Putamen (tissue), 1 donor: ENCODE measurements at places on chromosomes 5 and 9.

GRCh38 chr9:4894076-4894475 lies 91.0 kb upstream of the JAK2 start:
- no peak for DNase-seq

GRCh38 chr9:71765693-71766092 lies 2.6 kb downstream of the CEMIP2 start:
- DNase-seq, result no peak

DNA sequence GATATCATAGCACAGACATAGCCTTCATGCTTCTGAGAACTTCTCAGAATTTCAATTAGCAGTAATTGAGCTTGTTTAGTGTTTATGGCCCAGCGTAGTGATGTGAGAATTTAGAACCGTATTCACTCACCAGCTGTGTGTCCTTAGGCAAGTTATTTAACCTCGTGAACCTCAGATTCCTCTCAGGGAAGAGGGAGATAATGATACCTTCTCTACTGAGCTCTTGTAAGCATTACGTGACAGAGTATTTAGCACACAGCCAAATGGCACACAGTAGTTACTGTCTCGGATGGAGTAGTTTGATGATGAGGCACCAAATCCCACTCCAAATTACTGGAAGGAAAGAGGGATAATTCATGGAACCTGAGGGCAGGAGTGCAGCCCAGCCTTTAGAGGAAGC lies 429.3 kb downstream of the CCDC171 start:
- DNase-seq, result no peak

DNA sequence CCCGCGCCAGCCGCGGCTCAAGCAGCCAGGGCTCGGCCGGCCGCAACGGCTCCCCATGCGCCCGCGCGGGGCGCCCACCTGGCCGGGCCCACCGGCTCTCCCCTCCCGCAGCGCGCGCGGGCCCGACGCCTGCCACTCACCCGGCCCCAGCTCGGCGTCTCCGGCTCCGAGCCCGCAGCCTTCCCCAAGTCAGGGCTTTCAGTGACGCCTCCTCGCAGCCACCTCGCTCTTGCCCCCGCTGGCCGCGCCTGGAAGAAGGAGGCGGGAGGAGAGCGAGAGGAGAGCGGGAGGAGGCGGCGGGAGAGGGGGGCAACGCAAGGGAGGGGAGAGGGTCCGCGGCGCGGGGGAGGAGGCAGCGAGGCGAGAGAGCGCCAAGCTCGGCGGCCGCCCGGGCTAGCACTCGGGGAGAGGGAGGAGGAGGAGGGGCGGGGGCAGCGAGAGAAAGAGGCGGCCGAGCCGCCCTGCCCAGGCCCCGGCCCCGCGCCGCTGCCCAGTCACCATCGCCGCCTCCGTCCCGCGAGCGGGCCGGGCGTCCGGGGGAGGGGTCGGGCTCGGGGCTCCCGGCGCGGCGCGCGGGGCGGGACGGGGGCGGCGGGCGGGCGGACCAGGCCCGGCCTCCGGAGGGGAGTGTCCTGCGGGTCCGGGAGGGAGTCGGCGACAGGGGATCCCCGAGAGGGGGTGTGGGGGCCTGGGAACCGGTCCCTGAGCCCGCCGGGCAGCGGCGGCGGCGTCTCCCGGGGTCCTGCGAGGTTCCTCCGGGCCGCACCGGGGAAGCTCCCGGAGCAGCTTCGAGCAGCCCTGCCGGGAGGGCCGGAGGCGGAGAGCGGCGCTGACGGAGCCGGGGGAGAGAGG lies at the start of gene LHFPL2:
TSS of gene LHFPL2 (minus strand) at position 414 of the 852 bp plus-strand sequence. CDS start 138,559 bp downstream, outside the sequence.
- DNase-seq, result peak; percentile 59

GRCh38 chr5:112895682-112896081 lies 26.3 kb downstream of the REEP5 start:
- peak; percentile 28 for DNase-seq

DNA sequence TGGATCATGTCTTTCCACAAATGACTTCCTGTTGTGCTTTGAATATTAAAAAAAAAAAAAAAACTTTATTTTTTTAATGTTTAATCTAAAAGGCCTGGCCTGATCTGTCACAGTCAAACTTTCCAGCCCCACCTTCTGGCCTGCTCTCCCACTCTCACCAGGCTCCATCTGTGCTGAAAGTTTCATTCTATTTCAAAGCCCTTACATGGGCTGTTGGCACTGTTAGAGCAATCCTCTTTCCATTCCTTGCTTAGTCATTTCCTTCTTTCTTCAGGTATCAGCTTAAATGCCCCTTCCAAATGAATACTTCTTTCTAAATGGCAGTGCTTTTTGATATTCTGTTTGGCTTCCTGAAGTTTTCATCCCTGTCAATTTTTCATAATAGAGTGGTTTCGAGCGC lies 1104.8 kb upstream of the C9orf72 start:
- no peak for DNase-seq

DNA sequence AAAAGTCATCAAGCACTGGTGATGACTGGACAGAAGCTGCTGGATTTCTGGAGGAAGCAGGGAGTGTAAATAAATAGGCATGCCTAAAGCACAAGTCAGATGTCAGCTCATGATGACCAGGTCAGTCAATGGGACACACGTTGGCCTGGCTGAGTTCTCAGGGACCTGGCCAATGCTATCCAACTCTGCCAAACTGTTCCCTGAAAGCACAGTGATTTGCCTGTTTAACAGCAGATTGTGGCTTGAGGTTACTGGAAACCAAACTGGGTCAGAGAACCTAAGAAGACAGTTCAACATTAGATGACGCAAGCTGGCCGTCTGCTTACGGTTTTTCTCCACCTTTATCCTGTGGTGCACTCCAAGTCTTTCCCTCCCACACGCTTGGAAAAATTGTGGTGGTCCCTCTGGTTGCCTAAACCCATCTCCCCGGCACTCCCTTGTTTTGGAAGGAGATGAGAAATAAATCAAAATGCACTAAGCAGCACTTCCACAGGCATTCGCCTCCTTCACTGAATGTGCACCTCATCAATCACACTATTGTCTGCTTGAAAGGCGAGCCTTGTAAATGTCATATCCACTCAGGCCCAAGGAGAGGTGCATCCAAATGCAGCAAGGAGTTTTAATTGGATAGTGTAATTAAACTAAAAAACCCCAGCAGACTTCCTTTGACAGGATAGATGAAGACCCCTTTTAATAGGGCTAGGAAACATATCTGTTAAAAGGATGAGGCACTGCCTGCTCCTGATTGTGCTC lies 199.4 kb downstream of the GAPVD1 start:
- no peak for DNase-seq

DNA sequence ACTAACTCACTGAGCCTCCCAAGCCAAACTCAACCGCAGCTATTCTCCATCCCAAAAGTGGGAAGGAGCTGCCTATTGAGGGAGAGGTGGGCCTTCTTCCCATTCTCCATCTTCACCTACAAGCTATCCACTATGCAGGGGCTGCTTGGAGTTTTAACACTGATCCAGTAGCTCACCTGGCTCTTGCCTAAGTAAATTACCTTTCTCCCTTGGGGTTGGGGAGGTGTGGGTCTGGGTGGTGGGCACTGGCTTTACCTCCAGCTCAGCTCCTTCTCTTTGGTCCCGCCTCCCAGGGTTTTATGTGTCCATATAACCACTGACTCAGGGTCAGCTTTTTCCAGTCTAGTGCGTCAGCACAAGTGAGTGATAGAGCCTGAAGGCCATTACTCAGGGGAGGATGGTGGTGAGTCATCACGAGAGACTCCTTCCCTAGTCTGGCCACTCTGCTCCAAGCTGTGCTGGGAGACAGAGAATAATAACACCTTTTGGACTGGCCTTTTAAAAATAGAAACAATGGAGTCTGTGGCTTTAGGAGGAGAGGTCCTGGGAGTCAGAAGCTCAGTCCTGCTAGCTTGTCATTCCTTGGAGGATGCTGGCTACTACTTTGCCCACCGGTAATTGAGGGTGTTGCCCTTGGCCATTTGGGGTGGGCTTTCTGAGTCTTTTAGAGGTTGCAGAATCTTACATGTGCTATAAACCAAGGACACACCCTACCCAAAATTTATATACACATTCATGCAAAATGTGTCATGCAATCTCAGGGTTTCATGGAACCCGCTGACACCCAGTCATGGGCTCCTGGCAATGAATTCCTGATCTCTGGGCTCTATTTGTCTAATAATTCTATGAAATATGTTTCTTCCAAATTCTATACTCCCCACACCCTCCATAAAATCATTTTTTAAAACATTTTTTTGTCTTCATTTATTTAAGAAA lies 35.6 kb upstream of the ATP6V1G1 start:
- DNase-seq, result no peak

- DNase-seq, result no peak
Observed at GRCh38 chr5:56910210-56910965, 992 bp downstream of the SETD9 start.

DNA sequence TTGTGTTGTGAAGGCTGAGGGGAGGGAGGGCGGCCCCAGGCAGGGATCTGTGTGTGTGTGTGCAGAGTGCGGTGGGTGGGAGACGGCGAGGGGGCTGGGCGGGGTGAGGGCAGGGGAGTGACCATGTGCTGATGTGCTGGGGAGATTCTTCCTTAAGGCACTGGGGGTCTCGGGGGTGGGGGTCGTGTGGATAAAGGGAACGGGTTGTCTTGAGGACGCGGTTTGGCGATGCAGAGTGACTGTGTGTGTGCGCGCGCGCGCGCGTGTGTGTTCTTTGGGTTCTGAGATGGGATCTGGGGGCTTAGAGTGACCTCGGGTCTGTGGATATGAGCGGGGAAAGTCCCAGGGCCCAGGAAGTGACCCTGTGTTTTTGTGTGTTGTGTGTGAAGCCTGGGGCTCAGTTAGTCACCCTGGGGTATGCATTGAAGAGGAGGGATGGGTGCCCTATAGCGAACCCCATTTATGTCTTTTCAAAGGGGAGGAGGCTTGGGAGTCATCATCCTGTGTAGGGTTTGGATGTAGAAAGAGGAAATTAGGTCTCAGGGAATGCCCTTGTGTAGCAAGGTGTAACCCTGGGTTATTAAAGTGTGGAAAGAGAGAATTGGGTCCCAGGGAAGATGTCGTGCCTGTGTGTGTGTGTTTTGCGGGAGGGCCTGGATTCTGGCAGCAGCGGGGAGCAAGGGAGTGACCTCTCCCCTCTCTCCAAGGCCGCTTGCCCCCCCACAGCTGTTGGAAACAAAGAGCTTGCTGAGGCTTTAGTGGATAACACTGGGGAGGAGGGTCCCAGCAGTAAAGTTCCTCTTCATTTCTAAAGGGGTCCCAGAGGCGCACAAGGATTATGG lies 1.4 kb downstream of the TMEFF1 start:
- DNase-seq, result no peak

GRCh38 chr5:31131381-31131891 lies 62.0 kb upstream of the CDH6 start:
- no peak for DNase-seq

DNA sequence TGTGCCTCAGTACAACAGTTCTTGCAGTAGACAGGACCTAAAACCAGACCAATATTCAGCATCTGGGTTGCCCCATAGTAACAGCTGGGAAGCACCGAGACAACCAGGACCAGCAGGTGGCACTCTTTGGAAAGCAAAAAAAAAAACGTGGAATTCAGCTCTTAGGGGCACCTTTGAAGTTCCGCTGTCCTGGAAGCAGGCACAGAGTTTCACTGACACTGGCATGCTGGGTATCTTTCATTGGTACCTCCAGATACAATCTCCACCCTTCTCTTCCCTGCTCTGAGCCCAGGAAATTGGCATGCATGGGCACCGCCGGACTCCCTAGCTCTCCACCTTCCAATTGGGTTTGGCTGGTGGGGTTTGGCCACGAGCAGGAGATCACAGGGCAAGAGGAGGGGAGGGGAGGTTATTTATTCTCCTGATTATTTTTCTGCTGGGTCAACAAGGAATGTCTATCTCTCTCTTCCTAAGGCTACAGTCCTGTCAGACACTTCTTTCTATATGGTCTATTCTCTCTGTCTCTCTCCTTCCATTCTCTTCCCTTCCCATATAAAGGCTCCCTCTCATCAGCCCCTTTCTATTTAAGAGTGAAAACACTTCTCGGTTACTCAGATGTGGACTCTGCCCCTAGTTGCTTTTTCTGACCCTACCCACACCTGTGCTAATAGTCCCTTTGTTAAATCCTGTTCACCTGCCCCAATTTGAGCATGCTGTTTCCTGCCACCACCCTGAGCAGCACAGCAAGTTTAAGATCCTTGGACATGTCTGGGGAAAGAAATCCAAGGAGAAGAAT lies 1.9 kb upstream of the IDNK start:
- no peak for DNase-seq

DNA sequence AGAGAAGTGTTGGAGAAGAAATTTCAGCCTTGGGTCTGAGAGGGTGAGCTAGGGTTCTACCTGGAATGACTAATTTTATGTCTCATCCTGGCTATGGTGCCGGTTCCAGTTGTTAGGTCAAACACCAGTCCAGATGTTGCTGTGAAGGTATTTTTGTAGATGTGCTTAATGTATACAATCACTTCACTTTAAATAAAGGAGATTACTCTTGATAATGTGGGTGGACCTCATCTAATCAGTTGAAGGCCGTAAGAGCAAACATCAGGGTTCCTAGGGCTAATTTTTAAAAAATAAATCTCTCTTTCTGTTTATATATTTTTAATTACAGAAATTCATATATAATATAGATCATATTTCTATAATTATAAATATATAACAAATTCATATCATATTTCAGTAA lies 90.5 kb upstream of the GDNF start:
- DNase-seq, result no peak

GRCh38 chr9:32787816-32788215 lies 4.5 kb downstream of the TMEM215 start:
- DNase-seq, result no peak

DNA sequence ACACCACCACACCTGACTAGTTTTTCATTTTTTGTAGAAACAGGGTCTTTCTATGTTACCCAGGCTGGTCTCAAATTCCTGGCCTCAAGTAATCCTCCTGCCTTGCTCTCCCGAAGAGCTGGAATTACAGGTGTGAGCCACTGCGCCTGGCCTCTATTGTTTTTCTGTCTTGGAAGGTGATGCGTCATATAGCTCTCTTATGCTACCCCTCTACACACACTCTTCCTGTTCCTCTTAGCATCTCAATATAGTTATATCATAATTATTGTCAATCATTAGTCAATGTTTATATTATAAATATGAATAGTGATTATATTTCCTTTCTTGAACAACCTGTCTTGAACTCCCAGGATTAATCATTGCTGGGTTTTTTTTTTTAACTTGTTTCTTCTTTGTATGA lies 7.3 kb downstream of the PKD2L2 start:
- DNase-seq, result no peak

DNA sequence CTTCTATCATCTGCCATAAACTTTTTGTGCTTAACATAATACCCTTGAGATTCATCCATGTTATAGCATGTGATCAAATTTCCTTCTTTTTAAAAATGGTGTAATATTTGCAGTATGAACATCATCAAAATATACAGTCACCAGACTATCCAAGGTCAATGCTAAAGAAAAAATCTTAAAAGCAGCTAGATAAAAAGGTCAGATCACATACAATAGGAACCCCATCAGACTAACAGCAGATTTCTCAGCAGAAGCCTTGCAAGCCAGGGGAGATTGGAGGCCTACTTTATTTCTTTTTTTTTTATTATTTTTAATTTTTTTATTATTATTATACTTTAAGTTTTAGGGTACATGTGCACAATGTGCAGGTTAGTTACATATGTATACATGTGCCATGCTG lies 37.2 kb downstream of the FAM170A start:
- DNase-seq, result no peak

- no peak for DNase-seq
Observed at GRCh38 chr5:72228960-72229359, 91.1 kb downstream of the MRPS27 start.
